Fibroblast of skin of right biceps (primary cell): ENCODE measurements at places on chromosomes 5 and 9.

GRCh38 chr5:93403141-93403928, 177.7 kb downstream of the NR2F1-AS1 start:
- no peak for DNase-seq

GRCh38 chr9:7901621-7902020, 102.0 kb upstream of the DMAC1 start:
- peak; percentile 33 for DNase-seq

GRCh38 chr5:175788155-175788787, 83.1 kb upstream of the CPLX2 start:
- DNase-seq = no peak

GRCh38 chr5:124873188-124873587, 126.7 kb upstream of the ZNF608 start:
- DNase-seq = no peak
